Progenitor cell of endocrine pancreas (in vitro differentiated cells): ENCODE measurements at places on chromosomes 12 and 14.

- no peak for DNase-seq
These were observed 19.6 kb downstream of the PROX2 start for GRCh38 chr14:74856366-74856765.

DNA sequence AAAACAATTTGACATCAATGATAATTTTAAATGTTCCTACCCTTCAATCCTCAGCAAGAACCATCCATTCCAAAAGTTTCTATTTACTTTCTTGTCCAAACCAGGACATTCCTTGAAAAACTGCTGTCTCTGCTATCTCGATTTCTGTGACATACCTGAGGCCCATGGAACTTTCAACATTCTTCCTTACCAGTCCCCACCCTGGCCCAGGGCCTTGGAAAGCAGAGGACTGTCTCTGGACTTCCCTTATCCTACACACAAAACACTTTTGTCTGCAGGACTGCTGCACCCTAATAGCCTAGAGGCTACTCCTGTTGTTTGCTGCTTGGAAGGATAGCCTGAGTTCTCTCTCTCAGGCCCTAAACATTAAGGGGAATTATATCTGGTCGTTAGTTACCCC, 151.8 kb upstream of the DHRS4 start:
- no peak for DNase-seq

DNA sequence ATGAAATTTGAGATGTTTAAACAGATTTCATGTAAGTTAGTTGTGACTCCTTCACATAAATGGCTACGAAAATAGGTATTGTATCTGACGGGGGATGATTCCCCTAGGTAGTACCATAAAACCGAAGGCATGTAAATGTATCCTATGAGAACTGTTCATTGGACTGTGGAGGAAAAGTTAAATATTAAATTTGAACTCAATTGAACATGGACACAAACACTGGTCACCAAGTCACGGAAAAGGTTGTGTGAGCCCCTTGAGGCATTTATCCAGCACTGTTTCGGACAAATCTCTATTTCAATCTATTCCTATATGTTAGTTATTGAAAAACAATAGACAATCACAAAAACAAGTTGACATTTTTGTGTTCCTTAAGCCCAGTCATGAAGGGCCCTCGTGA, 1014.3 kb upstream of the NOVA1 start:
- DNase-seq: no peak

GRCh38 chr12:89379839-89380467, 27.7 kb upstream of the DUSP6 start:
- DNase-seq: no peak

GRCh38 chr12:56300644-56301464, 724 bp upstream of the CS start:
- no peak for DNase-seq

DNA sequence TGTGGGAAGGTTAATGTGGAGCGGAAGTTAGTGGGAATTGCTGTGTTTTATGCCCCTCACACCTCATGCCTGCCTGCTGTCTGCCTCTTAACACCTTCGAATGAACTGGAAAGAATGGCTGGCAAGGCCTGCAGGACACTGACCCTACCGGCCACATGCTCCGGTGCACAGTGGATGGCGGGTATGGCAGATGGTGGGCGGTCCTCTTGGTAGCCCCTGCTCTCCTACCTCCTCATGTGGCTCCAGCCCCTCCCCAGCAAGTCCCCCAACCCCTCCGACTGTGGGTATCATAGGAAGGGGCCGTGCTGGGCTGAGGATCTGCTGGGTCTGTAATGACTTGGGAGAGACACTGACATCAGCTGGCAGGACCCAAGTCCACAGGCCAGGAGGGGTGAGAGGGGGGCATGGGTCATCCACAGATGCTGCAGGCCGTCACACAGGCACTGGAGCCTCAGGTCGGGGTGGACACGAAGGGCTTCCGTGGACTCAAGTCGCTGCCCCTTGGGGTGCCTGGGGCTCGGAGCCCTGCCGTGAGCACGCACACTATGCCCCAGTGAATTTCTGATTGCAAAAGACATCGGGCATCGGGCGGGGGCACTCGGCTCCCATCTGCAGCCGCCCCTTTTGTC, 77.4 kb downstream of the KIF26A start:
- no peak for DNase-seq

DNA sequence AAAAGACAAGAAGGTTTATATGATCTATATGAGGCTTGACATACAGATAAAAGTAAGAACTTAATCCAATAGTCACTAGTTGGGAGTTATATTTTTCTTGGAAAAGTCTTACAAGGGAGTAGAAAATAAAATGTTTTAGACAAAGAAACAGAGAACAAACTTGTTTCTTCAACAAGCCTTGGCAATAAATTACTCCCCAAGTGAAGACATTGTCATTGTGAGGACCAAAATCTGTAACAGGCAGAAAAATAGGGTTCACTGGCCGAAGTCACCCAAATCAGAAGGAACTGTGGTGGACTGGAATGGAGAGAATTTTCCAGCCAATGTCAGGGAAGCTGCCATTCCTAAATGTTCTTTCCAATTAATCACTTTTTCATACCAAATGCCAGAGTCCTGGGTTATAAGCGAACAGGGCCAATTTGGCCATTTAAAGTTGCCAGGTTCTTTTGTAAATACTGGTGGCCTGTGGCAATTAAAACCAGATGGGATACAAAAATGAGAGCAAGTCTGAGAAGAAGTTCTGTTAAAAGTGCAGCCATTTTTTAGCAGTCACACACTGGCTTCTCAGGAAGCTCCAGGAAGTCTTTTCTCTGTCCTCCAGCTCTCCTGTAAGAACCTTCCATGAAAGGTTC, 117.3 kb upstream of the OVCH1 start:
- no peak for DNase-seq

GRCh38 chr12:83199069-83199468, 512.4 kb downstream of the TMTC2 start:
- no peak for DNase-seq

DNA sequence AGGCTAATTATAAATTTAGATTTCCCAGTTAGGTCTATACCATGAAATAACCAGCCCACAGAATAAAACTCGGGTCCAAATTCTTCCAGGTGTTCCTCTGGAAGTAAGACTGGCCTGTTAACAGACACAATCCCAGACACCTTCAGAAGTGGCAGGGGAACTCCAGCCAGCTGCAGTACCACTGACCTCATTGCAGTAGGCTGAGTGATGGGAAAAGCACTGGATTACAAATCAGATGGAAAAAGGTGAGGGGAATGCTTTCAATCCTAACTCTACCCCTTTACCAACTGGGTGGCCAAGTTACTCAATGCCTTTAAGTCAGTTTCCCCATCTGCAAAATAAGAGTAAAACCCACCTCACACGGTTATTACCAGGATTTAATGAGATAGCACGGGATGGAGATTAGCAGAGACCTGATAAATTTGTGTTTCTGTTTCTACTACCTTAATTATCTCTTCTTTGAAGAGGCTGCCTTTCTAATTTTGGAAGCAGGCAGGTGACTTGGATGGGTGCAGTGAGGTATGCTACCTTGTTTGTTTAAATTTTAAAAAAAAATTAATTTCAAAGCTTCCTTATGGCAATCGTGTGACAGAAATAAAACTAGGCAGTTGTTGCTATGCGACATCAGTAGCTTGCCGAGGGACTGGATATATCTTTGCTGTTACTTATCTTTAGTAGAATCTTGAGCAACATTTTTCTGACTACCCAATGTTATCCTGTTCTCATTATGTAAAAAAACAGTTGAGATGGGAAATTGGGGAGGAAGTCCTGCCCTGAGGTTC, 167.3 kb upstream of the GRIN2B start:
- DNase-seq: no peak

DNA sequence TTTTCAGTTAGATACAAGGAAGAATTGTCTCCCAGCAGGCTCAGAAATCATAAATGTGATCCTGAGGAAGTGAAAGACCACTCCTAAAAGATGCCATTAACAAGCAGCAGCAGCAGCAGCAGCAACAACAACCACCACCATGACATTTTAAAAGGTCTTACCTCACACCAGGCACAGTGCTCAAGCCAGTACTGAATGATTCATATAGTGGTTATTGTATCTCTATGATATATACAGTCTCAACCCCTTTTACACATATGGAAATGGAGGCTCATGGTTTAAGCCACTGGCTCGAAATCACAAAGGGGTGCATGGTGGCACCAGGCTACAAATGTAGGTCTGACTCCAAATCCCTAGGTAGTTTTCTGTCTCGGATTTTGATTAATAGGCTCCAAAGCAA, 126.9 kb downstream of the KTN1 start:
- no peak for DNase-seq
